ENCODE measurements at places on chromosomes 5 and 9.

- DNase-seq, result no peak
Observed at GRCh38 chr5:178625679-178626483, 969 bp downstream of the CLK4 start.

GRCh38 chr5:119302916-119303897 is 52.6 kb upstream of the TNFAIP8 start:
- DNase-seq, result no peak

GRCh38 chr9:116202219-116202912 is 48.8 kb downstream of the PAPPA start:
- DNase-seq, result no peak

GRCh38 chr9:2448193-2448738 is 173.3 kb upstream of the VLDLR start:
- no peak for DNase-seq

GRCh38 chr9:19976226-19976625 is 187.4 kb upstream of the SLC24A2 start:
- DNase-seq, result no peak

DNA sequence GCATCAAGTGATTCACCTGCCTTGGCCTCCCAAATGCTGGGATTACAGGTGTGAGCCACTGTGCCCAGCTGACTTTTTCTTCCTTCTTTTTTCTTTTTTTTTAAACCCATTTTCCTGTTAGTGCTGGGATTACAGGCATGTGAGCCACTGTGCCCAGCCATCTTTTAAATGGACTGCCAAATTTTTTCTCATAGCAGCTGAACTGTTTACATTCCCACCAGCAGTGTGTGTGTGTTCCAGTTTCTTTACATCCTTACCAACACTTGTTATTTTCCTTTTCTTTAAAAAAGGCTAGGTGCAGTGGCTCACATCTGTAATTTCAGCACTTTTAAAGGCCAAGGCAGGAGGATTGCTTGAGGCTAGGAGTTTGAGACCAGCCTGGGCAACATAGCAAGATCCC is 76.9 kb downstream of the UBE2R2 start:
- DNase-seq, result no peak

DNA sequence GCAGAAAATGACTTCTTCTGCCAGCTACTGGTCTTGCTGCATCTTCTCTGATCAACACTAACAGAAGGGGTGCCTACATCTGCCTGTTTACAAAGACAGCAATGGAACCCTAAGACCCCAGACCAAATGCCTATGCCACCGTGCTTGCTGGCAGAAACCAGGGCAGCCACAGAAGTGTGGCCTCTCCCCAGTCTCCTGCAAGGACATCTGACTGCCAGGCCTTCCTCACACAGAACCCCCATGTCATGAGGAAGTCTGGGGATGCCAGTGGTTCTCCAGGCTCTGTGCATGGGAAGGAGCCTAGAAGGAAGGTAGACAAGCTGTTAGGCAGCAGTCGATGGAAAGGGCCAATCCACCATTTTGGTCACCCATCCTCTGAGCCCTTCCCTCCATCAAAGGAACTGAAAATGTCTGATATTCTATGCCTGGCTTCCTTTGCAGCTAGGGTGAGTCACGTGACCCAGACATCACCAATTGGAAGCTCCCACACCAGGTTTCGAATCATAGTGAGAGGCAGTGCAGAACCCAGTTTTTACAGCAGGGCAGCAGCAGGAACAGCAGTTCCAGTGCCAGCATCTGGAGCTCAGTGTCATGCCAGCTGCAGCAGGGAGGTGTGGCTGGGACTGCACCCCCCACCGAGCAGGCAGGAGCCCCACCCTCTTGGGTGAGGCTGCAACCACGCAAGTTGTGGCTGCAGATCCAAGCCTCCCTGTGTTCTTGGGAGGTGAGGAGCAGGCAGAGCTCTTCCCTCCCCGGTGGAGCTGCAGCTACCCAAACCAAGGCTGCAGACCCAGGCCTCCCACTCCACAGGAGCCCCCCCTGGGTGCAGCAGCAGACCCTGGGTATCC is 123.4 kb downstream of the OLFM1 start:
- no peak for DNase-seq

- DNase-seq, result no peak
Observed at GRCh38 chr5:148104226-148104625, 40.4 kb downstream of the SPINK5 start.

GRCh38 chr5:58156361-58156760 is 303.5 kb downstream of the PLK2 start:
- no peak for DNase-seq

- no peak for DNase-seq
Observed at GRCh38 chr5:1016036-1016435, 7.4 kb downstream of the NKD2 start.

DNA sequence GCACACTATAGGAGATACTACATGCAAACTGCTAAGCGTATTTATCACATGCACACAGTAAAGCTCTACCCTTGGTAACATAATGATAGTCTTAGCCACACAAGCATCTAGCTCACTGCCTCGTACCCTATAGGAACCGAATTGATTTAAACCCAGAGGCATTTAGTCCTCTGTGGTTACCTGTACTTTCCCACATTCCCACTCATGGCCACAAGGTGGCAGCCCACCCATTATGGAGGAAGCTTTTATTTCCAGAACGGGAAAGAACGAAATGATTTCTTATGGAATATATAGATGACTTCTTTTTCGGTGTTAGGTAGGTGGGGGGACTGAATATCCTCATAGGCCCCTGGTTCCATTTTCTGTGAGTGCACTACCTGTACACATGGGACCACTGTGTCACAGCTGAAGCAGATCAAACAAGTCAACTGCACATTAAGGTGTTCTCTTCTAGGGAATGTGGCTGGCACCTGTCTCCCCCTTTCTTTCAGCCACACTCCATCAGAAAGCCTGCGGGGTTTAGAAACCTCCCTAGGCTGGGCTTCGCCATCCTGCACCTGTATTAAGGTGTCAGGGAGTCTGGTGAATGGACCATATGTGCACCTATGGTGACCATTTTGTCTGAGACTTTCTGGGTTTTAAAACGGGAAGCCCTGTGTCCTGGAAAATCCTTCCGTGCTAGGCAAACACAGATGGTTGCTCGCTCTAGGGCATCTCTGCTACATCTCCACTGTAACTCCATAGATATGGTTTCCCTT is 313.2 kb downstream of the SLIT3 start:
- peak; percentile 61 for DNase-seq

DNA sequence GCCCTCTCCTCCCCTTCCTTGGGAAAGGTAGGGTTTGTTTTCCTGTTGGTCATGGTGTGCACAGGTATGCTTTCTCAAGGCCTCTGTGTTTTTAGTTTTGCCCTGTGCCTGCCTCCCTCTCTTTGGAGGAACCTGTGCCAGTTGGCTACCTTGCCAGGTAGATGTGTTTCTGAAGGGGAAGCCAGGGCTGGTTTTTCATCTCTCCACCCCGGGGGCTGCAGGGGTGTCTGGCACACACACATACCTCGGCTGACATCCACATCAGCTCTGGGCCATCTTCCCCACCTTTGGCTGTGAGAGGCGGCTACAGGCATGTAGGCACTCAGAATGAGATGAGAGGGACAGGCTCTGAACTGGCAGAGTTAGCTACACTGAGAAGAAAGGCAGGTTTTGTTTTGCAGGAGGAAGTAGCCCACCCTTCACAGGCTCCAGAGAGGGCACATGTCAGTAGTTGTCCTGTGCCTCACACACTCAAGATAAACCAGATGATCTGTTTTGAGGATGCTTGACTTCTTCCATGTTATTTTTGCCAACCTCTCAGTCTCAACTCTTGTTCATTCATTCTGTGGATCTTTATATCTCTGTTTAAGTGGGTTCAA is 9.7 kb downstream of the RGMB start:
- DNase-seq, result no peak

GRCh38 chr5:909086-909485 is 16.4 kb downstream of the TRIP13 start:
- DNase-seq, result no peak

DNA sequence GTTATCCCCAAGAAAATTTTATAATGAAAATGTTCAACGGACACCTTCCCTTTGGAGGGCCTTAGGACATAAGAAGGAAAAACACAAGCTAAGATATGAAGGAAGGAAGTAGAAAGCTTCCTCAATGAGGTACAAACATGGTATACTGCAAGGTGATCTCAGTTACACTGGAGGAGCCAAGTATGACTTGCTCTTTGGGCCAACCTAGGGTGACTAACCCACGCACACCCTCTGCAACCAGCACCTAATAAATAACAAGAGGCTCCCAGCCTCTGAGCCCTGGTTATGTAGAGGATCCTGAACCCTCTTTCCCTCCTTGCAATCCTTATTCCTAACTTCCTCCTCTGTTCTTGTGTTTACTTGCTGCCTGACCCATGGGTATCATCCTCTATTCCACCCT is 38.3 kb upstream of the KCNV2 start:
- no peak for DNase-seq

DNA sequence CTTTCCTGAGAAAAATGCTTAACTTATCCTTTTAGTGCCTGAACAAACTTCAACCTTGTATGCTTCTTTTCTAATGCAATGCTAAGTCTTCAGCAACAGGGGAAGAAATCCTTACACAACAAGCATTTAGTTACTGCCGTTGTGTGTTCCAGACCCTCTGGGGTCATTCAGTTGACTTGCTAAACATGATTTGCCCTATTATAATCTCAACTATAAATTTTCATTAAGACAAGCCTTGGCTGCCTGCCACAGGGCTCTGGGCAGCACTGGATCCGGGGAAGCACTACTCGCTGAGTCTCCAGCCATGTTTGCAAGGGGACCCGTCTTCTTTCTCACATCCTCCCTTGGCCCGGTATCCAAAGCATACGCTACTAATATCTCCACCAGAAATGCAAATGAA is 58.1 kb downstream of the PTCH1 start:
- DNase-seq, result peak; percentile 2

- DNase-seq, result no peak
Observed at GRCh38 chr5:350355-350754, 28.8 kb downstream of the AHRR start.

- DNase-seq, result peak; percentile 95
Observed at GRCh38 chr5:14727428-14727865, 62.9 kb downstream of the OTULIN start.

GRCh38 chr9:134220311-134220710 is 55.9 kb upstream of the RNU6ATAC start:
- DNase-seq, result no peak

GRCh38 chr5:67209141-67209771 is 12.7 kb upstream of the CD180 start:
- DNase-seq, result peak; percentile 14

DNA sequence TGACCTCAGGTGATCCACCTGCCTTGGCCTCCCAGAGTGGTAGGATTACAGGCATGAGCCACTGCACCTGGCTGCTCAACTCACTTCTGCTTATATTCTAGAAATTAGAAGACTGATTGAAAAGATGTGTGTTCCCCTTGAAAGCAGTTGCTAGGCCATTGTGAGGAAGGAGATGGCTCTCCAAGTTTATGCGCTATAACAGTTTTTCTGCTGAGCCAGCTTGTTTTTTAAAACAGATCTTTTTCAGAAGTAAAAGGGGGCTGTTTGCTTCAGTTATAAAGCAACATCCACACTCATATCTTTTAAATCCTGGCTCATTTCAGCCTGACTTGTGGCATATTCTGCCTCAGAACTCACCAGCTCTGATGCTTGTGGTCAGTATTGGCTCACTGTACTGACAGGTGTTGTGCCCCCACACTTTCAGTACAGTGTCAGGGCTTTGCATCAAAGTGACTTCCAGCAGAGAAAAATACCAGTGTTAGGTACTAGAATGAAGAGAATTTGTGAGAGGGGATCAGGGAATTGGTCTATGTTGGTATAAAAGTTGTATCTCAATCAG is 49.4 kb downstream of the NUP214 start:
- no peak for DNase-seq

All from NCI-H446 (cell line).